ENCODE measurements at places on chromosomes 7 and 10. TPM values are rescaled to one million over a fixed set of nuclear protein-coding genes. Genes with fewer than 3 reads are reported as not detected.

AOC1 gene
- not detected for total RNA-seq

GSTO2 gene
- 2.1 TPM for total RNA-seq

TMEM270 gene
- total RNA-seq, result not detected

INA gene
- 0.35 TPM for total RNA-seq

- no peak for DNase-seq
- no peaks in the 10 kb centered on the region for H3K4me1 ChIP-seq
- H3K36me3 ChIP-seq, result no peaks in the 10 kb centered on the region
- peaks cover 14% of the 10 kb centered on the region for H3K27me3 ChIP-seq
Measured at GRCh38 chr7:156560075-156560474, 80.5 kb upstream of the RNF32 start.

KCNH2 gene
- total RNA-seq, result 0.54 TPM

GRCh38 chr7:8111282-8111960, 142.8 kb downstream of the GLCCI1 start:
- DNase-seq, result no peak
- H3K36me3 ChIP-seq, result peaks cover 8% of the 10 kb centered on the region
- H3K27me3 ChIP-seq, result no peaks in the 10 kb centered on the region
- peaks cover 51% of the 10 kb centered on the region for H3K4me1 ChIP-seq
- H3K27ac ChIP-seq, result no peak overlapping the region
- no peak overlapping the region for H3K4me3 ChIP-seq

DNA sequence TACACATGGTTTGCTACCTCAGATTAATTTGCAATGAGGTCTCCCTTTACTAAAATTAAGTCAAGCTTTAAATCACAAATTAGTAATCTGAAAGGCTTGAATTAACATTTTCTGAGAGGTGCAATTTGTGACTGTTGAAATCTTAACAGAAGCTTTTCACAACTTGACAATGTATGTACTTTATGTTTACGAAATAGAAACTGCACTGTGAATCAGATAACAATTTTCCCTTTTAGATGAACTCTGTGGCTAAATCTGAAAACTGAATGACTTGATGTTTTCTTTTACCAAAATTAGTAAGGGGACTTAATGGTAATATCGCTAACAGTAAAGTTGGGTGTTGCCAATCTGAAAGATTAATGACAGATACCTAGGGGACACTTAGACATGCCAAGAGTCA, 197.6 kb downstream of the RAPGEF5 start:
- no peak overlapping the region for H3K4me3 ChIP-seq
- peaks cover 4% of the 10 kb centered on the region for H3K27me3 ChIP-seq
- no peaks in the 10 kb centered on the region for H3K36me3 ChIP-seq
- no peak overlapping the region for H3K27ac ChIP-seq

CFAP46 gene
- total RNA-seq, result 0.16 TPM

DNA sequence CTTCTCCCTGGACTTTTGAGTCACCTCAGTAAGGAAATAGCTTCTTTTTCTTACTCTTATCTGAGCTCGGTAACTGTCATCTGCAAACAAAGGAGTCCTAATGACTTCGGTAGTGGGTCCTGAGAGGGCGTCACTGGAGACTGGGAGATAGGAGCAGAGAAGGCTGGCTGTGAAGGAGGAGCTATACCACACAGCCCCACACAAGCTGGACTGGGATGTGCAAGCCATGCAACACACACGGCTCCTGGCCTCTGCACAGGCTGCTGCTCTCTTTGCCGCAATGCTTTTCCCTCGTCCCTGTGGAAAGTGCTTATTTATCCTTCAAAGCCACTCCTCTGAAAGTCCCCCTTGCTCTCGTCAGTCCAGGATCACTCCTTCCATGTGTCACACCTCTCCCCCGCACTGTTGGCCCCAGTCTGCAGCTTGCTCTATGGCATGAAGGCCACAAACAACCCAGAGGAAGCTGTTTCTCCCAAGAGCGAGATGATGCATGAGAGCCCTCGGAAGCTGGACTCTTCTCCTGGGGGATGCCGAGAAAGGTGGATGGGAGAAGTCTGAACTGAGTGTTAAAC, 14.9 kb downstream of the TMEM273 start:
- H3K27me3 ChIP-seq, result no peaks in the 10 kb centered on the region
- H3K36me3 ChIP-seq, result no peaks in the 10 kb centered on the region
- no peak for DNase-seq
- no peak overlapping the region for H3K27ac ChIP-seq
- H3K4me3 ChIP-seq, result no peak overlapping the region

- DNase-seq, result no peak
- peaks cover 1% of the 10 kb centered on the region for H3K36me3 ChIP-seq
- no peak overlapping the region for H3K4me3 ChIP-seq
- no peaks in the 10 kb centered on the region for H3K4me1 ChIP-seq
- H3K27ac ChIP-seq, result no peak overlapping the region
Measured at GRCh38 chr7:21867816-21868575, 77.7 kb downstream of the CDCA7L start.

VSTM2A gene
- not detected for total RNA-seq

DNA sequence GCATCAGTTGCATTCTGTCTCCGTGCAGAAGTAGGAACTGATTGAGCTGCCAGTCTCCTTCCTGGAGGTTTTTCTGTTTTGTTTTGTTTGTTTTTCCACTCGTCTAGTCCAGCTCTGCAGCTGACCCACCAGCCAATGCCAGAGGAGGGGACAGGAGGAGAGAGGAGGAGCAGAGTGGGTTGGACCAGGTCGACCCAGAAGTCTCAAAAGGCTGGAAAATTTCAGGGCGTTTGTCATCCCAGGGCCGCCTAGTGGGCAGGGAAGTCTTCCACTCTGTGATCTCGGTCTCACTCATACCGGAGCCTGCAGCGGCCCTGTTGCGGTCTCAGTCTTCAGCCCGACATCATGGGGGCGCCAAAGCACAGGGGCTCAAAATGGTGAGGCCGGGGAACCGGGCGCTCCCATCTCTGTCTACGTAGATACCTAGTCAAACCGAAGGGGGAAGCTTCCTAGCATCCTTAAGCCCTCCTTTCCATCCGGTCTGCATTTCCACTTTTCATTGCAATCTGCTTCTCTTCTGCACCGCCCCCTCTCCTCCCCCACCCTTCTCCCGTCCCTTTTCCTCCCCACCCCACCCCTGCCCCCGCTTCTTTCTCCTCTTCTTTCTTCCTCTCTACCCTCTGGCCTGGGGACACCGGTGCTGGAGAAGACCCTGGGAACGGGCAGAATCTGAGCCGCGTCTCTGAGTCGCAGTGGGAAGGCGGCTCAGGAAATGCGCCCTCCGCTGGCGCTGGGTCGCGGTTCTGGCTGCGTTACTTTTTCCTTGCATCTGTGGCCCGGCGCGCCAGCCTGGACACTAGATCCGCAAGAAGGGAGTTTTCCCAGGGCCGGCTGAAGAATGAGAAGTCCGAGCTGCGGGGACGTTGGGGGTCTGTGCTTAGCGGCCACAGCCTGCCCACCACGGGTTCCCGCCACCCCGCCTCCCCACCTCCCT, 16.2 kb upstream of the PAX2 start:
- peak; percentile 66 for DNase-seq
- H3K4me1 ChIP-seq, result peaks cover 24% of the 10 kb centered on the region
- peaks cover 78% of the 10 kb centered on the region for H3K27me3 ChIP-seq

GRCh38 chr10:47181052-47181849, 118.7 kb upstream of the GDF10 start:
- H3K27me3 ChIP-seq, result no peaks in the 10 kb centered on the region
- no peak overlapping the region for H3K4me3 ChIP-seq
- no peaks in the 10 kb centered on the region for H3K4me1 ChIP-seq
- H3K36me3 ChIP-seq, result no peaks in the 10 kb centered on the region
- H3K27ac ChIP-seq, result no peak overlapping the region

PSTK gene
- 2.9 TPM for total RNA-seq

OR13A1 gene
- not detected for total RNA-seq

OSBPL3 gene
- 34.7 TPM for total RNA-seq

GRCh38 chr10:21769041-21769440, 234.5 kb downstream of the DNAJC1 start:
- H3K4me3 ChIP-seq, result no peak overlapping the region
- peaks cover 10% of the 10 kb centered on the region for H3K36me3 ChIP-seq
- H3K4me1 ChIP-seq, result peaks cover 13% of the 10 kb centered on the region
- no peak for DNase-seq

STEAP1B gene
- 0.23 TPM for total RNA-seq

- peaks cover 3% of the 10 kb centered on the region for H3K4me1 ChIP-seq
- no peak for DNase-seq
- peaks cover 17% of the 10 kb centered on the region for H3K27me3 ChIP-seq
Measured at GRCh38 chr10:103510791-103511752, 17.6 kb downstream of the NEURL1 start.

CYP2C18 gene
- total RNA-seq, result 0.62 TPM

GRCh38 chr10:110485541-110485940, 12.2 kb upstream of the DUSP5 start:
- no peak overlapping the region for H3K4me3 ChIP-seq
- H3K27me3 ChIP-seq, result peaks cover 2% of the 10 kb centered on the region
- H3K36me3 ChIP-seq, result no peaks in the 10 kb centered on the region
- no peak for DNase-seq

GRCh38 chr7:152504367-152504766, 68.6 kb upstream of the KMT2C start:
- H3K4me3 ChIP-seq, result no peak overlapping the region
- DNase-seq, result no peak
- H3K4me1 ChIP-seq, result no peaks in the 10 kb centered on the region
- no peaks in the 10 kb centered on the region for H3K36me3 ChIP-seq

DNA sequence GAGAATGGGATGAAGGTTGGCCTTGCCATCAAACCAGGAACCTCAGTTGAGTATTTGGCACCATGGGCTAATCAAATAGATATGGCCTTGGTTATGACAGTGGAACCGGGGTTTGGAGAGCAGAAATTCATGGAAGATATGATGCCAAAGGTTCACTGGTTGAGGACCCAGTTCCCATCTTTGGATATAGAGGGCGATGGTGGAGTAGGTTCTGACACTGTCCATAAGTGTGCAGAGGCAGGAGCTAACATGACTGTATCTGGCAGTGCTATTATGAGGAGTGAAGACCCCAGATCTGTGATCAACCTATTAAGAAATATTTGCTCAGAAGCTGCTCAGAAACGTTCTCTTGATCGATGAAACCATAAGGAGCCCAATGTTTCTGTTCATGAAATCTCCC, 637 bp downstream of the RPEL1 start:
- no peak overlapping the region for H3K27ac ChIP-seq
- DNase-seq, result no peak
- H3K36me3 ChIP-seq, result no peaks in the 10 kb centered on the region
- H3K4me3 ChIP-seq, result no peak overlapping the region
- H3K4me1 ChIP-seq, result peaks cover 6% of the 10 kb centered on the region

PAPOLB gene
- not detected for total RNA-seq

DNA sequence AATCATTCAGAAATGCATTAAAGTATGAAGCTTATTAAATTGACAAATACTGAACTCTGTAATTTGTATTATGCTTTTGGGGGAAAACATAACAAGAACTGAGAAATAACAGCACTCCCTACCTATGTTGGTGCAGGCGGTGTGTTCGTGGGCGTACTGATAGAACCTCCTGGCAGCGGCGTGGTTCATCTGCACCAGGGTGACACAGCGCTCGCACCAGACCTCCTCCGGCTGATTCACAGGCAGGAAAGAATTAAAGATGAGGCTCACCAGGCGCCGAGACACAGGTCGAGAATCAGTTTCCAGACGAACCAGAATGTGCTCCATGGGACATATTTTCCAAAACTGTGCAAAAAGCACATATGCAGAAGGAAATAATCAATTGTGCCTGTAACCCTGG, 40.2 kb downstream of the NCAPG2 start:
- peaks cover 14% of the 10 kb centered on the region for H3K4me1 ChIP-seq
- DNase-seq, result peak; percentile 49
- no peak overlapping the region for H3K4me3 ChIP-seq
- no peaks in the 10 kb centered on the region for H3K27me3 ChIP-seq
- H3K27ac ChIP-seq, result no peak overlapping the region
- peaks cover 44% of the 10 kb centered on the region for H3K36me3 ChIP-seq

CALML5 gene
- not detected for total RNA-seq

DNA sequence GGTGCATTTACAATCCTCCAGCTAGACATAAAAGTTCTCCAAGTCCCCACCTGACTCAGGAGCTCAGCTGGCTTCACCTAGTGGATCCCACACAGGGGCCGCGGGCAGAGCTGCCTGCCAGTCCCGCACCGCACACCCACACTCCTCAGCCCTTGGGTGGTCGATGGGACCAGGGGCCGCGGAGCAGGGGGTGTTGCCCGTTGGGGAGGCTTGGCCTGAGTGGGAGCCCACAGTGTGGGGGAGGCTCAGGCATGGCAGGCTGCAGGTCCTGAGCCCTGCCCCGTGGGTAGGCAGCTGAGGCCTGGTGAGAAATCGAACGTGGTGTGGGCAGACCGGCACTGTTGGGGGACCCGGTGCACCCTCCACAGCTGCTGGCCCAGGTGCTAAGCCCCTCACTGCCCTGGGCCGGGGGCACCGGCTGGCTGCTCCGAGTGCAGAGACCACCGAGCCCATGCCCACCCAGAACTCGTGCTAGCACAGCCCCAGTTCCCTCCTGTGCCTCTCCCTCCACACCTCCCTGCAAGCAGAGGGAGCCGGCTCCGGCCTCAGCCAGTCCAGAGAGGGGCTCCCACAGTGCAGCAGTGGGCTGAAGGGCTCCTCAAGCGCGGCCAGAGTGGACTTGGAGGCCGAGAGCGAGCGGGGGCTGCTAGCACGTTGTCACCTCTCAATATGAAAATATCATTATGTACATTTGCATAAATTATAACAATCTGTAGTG, 16.6 kb downstream of the POLR1F start:
- H3K4me3 ChIP-seq, result no peak overlapping the region
- H3K36me3 ChIP-seq, result peaks cover 8% of the 10 kb centered on the region
- no peak for DNase-seq
- H3K27me3 ChIP-seq, result no peaks in the 10 kb centered on the region
- H3K27ac ChIP-seq, result no peak overlapping the region

DNA sequence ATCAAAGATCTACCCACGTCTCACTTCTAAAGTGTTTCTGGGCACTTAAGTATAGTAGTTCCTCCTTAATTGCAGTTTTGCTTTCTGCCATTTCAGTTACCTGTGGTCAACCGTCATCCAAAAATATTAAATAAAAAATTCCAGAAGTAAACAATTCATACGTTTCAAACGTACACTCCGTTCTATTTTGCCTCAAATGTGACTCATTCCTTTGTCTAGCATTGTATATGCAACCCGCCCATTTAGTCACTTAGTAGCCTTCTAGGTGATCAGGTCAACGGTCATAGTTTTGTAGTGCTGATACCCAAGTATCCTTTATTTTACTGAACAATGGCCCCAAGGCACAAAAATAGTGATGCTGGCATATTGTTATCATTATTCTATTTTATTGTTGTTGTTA, 33.8 kb downstream of the HGF start:
- no peaks in the 10 kb centered on the region for H3K4me1 ChIP-seq
- no peaks in the 10 kb centered on the region for H3K36me3 ChIP-seq
- H3K4me3 ChIP-seq, result no peak overlapping the region
- H3K27ac ChIP-seq, result no peak overlapping the region

GRCh38 chr7:44764665-44765578, 16.3 kb downstream of the ZMIZ2 start:
- peaks cover 26% of the 10 kb centered on the region for H3K4me1 ChIP-seq
- H3K4me3 ChIP-seq, result no peak overlapping the region
- no peak for DNase-seq
- H3K27me3 ChIP-seq, result no peaks in the 10 kb centered on the region

- H3K4me1 ChIP-seq, result peaks cover 12% of the 10 kb centered on the region
- no peak overlapping the region for H3K4me3 ChIP-seq
- H3K27me3 ChIP-seq, result peaks cover 43% of the 10 kb centered on the region
- H3K27ac ChIP-seq, result no peak overlapping the region
Measured at GRCh38 chr10:21499701-21500577, 25.5 kb downstream of the SKIDA1 start.

- H3K36me3 ChIP-seq, result no peaks in the 10 kb centered on the region
- H3K4me1 ChIP-seq, result no peaks in the 10 kb centered on the region
- peaks cover 2% of the 10 kb centered on the region for H3K27me3 ChIP-seq
Measured at GRCh38 chr10:91536111-91536510, 96.8 kb downstream of the PPP1R3C start.
